Aorta (tissue), 5 donors: ENCODE measurements at places on chromosomes 11 and 22.
A peak's percentile ranks its signal among the peaks of the same experiment; 100 is the strongest.

DNA sequence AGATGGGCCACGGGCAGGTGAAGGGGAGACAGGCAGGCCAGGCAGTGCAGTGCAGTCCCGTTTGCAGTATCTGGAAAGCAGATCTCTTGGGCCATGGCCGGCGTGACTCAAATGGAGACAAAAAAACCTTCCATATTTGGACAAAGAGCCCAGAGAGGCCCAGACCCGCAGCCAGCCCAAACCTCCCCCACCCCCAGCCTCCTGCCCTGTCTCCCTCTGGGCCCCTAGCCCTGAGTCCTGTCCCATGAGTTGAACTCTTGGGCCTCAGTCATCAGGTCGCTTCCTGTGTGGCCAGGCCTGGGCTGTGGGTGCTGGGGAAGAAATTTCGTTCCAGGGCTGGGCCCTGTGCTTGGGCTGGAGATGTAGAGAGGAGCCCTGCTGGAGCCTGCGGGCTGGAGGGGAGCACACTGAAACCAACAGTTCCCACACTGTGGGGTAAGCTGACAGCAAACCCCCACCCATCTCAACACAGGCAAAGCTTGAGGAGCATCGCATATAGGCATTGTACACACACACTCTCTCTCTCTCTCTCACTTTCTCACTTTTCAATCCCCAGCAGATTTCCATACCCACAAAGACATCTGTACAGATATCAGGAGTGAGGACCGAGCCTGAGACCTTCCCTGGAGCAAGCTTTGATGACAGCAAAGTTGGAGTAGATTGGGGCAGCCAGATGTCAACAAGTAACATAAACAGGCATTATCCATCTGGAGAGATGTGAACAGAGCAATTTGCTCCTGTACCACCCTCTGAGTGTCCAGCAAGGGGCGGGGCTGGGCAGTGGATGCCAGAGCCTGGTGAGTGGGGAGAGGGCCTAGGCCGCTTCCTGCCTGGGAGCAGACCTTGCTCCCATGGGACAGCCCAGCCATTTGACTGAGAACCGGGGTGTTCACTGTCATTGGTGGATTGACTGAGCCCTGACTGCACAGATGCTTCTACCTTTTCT is 17.2 kb downstream of the ARHGEF17 start:
- DNase-seq: peak; percentile 86

DNA sequence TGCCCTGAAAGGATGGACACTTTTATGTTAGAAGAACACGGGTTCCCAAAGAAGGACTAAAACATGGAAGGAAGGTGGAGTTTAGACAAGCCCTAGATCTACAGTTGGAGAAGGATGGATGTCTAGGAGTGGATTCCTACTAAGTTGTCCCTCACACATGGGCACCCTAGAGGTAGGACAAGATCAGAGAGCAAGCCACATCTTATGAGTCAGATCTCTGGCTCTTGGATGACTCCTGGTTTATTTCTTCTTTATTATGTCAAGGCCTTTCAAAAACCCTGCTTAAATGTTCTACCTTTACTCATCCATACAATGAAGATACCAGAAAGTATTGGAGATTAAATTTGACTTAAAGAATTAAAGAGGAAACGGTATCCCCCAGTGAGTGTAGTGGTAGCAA is 34.4 kb downstream of the PRCP start:
- DNase-seq: no peak

GRCh38 chr22:22721681-22722354 is 77.4 kb downstream of the GGTLC2 start:
- DNase-seq: no peak

DNA sequence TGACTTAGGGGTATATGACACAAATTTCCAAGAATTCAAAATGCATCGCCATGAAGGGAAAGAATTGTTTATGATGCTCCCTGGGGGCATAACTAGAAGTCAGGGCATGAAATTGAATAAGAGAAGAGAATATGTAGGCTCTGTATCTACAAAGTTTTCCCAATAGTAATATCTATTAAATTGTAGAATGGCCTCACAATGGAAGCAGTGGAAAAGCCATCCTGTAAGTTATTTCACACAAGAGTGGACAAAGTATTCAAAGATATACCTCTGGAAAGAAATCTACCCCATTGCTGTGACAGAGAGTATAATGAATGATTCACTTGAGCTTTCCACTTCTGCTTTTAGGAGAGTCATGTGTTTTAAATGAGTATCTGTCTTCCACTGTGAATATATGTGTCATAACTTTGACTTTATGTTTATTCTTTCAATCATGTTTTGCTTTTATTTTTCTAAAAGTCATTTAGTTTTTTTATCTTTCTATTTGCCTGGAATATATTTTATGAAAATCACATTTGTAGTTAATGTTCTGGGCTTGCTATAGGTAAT is 65.7 kb upstream of the DDI1 start:
- DNase-seq: no peak

- DNase-seq: no peak
These were observed 73.3 kb upstream of the WNT11 start for GRCh38 chr11:76279646-76280045.

DNA sequence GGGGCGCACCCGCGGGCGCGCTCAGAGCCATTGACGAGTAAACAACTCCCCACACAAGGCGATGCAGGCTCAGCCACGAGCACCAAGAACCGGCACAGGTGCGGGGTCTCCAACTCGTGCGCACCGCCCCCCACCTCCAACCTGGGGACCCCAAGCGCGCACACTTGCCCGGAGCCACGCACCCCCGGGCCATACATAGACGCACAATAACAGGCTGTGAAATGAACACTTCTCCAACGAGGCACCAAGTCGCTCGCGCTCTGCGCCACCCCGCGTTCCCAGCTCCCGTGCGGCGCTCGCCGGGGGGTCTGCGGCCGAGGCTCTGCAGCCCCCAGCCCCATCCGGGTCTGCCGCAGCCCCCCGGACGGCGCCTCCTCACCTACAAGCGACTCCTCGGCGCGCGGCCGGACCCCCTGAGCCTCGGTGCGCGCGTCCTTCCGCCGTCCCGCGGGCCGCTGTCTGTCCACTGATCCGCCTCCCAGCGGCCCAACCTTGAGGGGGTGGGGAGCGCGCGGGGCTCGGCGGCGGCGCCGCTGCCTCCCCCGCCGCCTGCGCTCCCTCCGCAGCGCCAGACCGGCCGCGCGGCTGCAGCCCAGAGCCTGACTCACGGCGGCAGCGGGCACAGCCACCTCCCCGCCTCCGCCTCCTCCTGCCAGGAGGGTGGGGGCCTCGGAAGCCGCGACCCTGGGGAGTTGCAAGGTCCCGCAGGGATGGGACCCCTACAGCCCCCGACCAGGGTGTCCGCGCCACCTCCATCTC is 1.6 kb downstream of the IFITM10 start:
- peak; percentile 87 for DNase-seq

GRCh38 chr11:8283465-8284230 is 20.0 kb upstream of the LMO1 start:
- peak; percentile 67 for DNase-seq

DNA sequence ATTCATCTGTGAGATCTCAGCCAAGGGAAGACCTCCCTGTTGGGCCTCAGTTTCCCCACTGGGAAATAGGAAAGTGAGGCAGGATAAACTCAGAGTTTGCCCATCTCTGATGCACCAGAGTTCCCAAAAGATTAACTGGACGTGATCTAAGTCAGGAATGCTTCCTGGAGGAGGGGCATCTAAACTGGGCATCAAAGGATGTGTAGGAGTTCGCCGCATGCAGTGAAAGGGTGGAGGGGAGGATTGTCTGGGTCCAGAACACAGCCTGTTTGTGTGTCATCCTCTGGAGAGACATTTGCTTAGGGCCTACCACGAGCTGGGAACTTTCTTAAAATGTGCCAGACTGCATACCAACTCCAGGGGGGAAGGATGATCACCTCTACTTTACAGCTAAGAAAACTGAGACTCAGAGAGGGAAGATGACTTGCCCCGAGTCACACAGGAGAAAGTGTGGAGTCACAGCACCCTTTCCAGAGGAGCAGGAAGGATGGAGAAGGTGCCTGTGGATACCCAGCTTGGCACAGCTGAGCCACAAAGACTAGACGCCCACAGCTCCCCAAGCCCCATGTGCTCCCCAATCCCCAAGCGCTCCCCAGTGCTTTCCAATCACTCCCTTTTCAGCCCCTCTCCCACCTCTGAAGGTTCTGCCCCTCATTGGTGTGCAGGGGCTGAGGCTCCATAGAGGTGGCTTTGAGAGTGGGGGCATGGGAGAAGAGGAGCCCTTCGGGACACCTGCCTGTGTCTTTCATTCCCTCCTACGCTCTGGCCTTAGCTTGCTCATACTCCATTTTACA is 50.1 kb downstream of the MN1 start:
- no peak for DNase-seq

- DNase-seq: peak; percentile 89
These were observed 25.4 kb upstream of the SORL1 start for GRCh38 chr11:121426476-121427399.

DNA sequence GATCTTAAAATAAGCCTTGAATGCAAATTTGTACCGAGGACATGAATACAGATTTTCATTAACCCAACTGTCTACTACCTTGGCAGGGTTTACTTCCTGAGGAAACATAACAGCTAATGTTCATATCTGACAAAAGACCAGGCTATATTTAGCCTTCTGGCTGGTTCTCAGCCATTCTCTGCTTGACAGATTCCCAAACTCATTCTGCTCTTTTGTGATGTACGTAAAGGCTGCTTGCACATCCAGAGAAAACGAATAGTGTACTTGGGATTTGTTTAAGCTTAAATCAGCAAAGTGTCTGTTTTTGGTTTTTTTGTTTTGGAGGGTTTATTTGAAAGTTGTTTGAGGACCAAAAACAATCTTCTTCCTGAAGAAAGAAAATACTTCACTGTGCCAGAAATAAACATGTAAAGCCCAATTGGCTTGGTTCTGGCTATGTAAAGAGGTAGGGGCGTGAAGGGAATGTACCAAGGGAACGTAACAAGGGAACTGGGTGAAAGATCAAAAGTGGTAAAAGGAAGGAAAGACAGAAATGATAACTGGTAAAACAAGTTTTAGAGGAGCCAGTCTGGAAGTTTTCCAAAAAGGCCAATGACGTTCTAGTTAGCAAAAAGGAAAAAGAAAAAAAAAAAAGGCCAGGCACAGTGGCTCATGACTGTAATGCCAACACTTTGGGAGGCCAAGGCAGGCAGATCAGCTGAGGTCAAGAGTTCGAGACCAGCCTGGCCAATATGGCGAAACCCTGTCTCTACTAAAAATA is 21.4 kb upstream of the CRTAM start:
- no peak for DNase-seq

DNA sequence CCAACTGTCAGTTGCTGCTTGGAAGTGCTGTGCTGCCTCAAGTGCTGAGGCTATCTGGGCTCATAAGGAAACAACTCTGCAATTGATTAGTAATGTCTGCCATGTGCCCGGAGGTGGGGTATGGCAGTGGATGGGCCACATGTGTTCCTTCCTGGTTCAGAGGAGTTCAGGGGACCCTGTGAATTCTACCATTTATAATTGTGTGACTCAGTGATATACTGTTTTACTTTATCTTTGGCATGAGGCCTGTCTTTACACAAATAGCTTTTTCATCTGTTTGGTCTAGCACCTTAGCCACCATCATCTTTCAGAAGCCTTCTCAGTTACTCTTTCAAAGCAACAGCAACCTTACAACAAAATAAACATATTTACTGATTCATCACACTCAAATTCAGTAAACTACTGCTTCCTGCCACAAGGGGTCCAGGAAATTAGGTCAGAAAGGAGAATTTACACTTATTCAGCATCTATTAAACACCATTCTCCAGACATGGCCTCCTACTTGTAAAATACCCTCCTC is 20.9 kb downstream of the DKK3 start:
- DNase-seq: no peak

- no peak for DNase-seq
These were observed 62.1 kb upstream of the AMOTL1 start for GRCh38 chr11:94705891-94706615.

- no peak for DNase-seq
These were observed 18.0 kb downstream of the ACRV1 start for GRCh38 chr11:125662689-125663088.

DNA sequence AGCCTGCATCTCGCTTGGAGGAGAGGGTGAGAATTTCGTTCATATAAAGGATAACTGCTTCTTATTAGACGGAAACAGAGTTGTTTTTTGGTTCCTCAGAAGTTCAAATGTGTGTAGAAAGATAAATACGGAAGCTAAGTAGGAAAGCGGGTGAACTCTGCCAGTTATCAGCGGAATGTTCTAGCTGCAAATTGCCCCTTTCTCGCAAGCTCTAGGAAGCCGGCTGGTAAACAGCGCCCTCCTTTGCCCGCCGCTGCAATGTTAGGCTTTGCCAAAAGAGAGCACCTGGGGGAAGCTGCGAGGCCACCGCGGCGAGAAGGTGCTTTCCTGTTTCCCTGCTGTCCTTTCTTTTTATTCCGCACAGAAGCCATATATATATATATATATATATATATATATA is 67.0 kb downstream of the IGLL5 start:
- DNase-seq: no peak

DNA sequence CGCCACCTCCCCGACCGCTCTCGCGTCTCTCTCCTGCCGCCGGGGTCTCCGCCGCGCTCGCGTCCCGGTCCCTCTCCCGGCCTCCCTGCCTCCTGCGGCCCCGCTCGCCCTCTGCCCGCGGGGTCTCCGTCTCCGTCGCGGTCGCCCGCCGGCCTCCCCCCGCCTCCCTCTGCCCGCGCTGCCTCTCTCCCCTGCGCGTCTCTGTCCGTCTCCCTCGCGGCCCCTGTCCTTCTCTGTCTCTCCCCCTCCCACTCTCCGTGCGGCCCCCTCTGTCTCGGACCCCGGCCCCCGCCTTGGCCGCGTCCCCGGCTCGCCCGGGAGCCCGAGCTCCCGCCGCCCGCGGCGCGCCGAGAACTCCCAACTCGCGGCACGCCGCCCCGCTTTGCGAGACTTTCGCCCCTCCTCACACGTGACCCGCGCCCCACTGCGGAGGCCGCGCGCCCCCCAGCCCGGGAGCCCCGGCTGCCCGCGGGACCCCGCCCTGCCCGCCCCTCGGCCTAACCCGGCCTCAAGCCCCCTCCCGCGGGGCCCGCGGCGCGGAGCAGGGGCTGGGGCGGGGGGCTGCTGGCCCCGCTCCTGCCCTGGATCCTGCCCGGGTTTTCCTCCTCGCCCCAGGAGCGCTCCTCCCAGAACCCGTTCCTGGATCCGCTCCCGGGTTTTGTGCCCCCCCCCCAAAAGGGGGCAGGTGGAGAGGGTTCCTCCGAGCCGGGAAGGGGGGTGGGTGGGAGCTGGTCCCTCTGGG is 702 bp upstream of the KCNJ4 start:
- DNase-seq: no peak

GRCh38 chr11:36354221-36355003 is 58.3 kb downstream of the PRR5L start:
- no peak for DNase-seq

- DNase-seq: no peak
These were observed 31.2 kb upstream of the SNX19 start for GRCh38 chr11:130947481-130947880.

- no peak for DNase-seq
These were observed 11.0 kb downstream of the DDB2 start for GRCh38 chr11:47225552-47226400.
